ENCODE measurements at places on chromosomes 1 and 21.
A peak's percentile ranks its signal among the peaks of the same experiment; 100 is the strongest.

GRCh38 chr1:229940684-229941083 lies 126.4 kb upstream of the GALNT2 start:
- no peak for ATAC-seq

DNA sequence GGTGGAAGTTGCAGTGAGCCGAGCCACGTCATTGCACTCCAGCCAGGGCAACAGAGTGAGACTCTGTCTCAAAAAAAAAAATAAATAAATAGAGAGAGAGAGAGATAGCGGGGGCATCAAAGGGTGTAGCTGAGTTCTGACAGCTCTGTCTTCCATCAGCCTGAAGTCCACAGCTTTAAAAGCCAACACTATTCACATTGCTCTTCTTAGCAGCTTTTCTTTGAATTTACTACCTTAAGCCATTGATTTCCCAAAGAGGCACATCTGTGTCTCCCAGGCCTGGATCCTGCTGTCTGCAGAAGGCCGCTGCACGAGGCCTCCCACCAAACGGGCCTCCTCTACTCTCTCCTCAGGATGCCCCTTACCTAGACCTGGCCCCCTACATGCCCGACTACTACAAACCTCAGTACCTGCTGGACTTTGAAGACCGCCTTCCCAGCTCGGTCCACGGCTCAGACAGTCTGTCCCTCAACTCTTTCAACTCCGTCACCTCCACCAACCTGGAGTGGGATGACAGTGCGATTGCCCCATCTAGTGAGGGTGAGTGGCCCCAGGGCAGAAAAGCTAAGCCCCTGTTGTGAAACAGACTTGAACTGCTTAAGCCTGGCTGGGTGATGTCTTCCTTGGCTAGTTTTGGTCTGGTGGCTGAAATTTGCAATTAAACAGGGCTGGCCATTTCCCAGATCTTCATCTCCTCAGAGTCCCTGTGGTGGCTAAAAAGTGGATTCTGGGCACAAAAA lies 16.5 kb upstream of the SLC25A34 start:
- no peak for ATAC-seq

DNA sequence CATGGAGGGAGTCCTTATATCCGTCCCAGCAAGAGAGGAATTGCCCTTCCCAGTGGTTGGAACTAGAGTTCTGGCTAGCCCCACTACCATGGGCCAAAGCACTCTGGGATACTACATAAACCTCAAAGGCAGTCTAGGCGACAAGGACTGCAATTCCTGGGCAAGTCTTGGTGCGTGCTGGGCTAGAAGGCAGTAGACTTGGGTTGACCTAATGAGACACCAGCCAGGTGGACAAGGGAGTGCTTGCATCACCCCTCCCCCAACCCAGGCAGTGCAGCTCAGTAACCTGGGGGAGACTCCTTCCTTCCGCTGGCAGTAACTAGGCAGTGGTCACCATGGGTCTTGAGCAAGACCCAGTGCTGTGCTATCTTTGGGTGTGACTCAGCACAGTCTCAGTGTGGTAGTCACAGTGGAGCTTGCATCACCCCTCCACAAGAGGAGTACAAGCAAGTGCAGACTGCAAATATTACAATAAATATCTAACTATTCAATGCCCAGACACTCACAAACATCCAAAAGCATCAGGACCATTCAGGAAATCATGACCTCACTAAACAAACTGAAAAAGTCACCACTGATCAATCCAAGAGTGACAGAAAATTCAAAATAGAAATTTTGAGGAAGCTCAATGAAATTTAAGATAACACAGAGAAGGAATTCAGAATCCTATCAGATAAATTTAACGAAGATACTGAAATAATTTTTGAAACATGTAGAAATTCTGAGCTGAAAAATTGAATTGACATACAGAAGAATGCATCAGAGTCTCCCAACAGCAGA lies 84.7 kb upstream of the LYPLAL1 start:
- ATAC-seq, result no peak

DNA sequence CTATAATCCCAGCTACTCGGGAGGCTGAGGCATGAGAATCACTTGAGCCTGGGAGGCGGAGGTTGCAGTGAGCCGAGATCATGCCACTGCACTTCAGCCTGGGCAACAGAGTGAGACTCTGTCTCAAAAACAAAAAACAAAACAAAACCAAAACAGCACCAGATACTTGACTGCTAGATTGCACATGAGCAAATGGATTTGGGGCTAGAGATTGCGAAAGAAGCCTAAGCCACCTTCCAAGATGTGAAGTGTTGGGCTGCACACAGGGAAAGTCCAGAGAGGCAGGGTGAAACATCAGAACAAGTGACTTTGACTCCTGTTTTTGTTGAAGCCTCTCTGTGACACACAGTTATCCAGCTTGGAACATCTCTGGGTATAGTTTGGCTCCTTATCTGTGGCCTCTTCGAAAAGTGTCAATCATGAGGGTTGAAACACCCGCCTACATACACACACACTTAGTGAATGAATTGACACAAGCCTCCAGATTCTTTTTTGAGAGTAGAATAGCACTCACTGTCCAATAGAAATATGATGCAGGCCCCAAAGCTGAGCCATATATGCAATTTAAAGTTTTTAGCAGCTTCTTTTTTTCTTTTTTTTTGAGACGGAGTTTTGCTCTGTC lies 34.2 kb upstream of the GPR137B start:
- no peak for ATAC-seq

- no peak for ATAC-seq
Observed at GRCh38 chr21:20163167-20163566, 835.0 kb upstream of the NCAM2 start.

GRCh38 chr1:25082216-25082899 lies 149.9 kb downstream of the SYF2 start:
- ATAC-seq, result no peak

DNA sequence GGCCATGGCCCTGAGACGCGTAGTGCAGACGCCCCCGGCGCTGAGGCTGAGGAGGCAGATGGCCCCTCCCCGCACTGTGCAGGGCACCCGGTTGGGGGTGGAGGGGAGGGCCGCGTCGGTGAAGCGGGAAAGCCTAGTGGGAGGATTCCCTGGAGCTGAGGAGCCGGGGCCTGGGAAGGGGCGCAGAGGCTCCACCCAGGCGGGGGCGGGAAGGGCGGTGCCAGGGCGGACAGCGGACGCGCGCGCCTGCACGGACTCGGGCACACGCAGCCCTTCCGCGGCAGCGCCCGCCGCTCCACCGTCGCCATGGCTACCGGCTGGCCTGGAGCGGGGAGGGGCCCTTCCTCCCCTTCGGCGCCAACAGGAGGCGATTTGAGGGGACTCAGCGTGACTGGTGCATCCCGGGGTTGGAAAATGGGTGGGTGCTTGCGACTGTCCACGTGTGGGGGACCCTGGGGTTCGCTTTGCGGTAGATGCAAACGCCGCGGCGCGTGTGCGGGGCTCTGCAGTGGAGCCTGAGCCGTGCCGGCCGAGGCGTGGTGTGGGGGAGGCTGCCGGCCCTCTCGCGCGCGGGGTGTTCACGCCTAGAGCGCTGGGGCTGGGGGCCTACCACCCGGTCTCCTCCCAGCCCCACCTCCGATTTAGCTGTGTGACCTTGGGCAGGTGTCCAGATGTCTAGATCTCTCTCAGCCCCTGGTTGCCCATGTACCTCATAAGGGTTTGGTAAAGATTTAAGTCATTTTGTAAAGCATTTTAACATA lies 35.1 kb downstream of the PTPRF start:
- ATAC-seq, result peak; percentile 91

DNA sequence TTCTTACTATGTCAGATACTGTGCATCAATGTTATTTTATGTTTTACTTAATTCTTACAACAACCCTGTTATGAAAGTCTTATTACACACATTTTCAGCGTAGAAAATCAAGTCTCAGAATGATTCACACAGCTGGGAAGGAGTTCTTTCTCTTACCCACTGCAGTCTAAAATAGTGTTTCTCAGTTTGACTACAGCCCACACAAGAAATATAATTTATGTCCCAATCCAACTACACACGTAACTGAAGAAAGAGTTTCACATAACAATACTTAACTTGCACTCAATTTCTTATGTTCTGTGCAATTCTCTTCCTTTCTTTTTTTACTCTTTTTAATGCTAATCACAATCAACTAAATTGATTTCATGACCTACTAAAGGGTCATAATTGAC lies 252.8 kb upstream of the ADGRL2 start:
- ATAC-seq, result peak; percentile 52

- no peak for ATAC-seq
Observed at GRCh38 chr1:63971557-63971956, 197.7 kb downstream of the ROR1 start.

DNA sequence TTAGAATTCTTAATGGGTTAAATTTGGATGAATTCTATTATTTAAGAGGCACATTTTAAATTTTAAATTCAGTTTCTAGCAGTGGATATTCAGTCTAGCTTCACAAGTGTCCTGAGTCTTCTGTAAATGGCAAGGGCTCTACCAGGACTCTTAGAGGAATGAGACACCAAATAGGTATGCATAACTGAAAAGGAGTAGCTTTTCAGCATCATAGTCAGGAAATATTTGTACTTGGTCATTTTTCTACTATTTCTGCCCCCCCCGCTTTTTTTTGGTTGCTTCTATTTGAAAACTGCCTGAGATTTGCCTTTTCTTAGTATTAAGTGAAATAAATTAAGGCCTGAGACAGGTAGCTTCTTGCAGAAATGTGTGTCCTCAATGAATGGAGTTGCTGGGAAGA lies 80.2 kb downstream of the MAST2 start:
- no peak for ATAC-seq

GRCh38 chr21:18673789-18674188 lies 270.2 kb upstream of the TMPRSS15 start:
- no peak for ATAC-seq

- ATAC-seq, result no peak
Observed at GRCh38 chr1:214420341-214420740, 131.1 kb downstream of the PTPN14 start.

DNA sequence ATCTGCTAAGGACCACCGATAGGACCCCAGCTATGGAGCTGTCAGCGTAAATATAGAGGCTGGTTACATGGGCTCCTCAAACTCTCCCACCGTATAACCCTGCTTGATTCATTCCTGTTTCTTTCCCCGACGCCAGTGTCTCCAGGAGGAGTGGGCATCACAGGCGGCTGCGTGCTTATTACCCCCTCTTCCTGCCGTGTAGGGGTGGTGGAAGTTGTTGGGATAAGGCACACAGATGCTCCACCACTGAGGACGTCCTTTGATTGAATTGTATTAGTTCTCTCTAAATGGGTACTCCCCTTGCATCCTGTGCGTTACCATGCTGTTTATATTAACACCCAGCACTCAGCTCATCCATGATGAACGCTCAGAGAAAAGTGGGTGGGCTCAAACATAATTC lies 104.6 kb downstream of the ZBTB18 start:
- no peak for ATAC-seq

DNA sequence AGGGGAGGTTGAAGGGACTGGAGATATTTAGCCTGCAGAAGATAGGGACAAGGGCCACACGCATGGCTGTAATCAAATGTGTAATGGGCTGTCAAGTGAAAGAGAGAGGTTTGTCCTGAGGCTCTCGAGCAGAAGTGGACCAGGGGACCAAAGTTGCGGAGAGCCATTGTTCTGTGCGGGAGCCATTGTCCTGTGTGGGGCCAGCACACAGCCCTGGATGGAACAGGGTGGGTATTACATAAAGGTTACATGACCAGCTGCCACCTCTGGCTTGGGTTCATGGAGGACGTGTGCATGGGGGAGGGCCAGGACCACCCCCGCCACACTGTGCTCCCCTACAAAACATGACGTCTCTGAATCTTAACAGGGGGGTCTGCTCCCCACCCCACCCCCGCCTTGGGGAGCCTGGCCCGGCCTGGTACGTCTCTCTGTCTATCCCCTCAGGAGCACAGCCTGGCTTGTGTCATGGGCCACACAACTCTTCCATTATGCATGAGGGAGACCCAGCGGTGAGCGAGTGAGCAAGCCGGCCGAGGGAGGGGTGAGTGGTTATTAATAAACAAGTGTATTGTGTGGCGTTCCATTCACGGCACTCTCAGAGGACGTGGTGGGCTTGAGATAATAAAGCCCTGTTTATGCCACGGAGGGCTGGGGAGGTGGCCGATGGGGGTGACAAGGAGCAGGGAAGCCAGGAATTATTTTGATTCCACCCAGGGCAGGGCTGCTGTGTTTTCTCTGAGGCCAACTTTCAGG lies at the start of gene NFASC:
Gene NFASC, plus strand, starts transcription at position 703 of the 753 bp plus-strand sequence. CDS start 73,454 bp downstream, outside the sequence.
- ATAC-seq, result no peak

GRCh38 chr1:23562137-23562876 lies 3.0 kb upstream of the ID3 start:
- ATAC-seq, result no peak

DNA sequence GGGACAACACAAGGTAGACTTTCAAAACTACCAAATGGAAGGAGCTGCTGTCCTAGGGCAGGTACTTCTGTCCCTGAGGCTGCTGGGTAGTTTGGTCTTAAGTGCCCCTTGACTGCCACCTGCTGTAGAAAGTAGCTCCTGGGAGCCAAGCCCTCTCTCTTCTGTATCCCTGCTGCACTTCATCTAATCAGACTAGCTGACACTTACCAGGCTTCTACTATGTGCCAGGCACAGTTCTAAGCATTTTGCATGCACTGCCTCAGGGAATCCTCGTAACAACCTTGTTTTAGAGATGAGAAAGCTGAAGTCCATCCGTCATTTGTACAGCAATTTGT lies 15.9 kb upstream of the SRSF4 start:
- ATAC-seq, result peak; percentile 62

DNA sequence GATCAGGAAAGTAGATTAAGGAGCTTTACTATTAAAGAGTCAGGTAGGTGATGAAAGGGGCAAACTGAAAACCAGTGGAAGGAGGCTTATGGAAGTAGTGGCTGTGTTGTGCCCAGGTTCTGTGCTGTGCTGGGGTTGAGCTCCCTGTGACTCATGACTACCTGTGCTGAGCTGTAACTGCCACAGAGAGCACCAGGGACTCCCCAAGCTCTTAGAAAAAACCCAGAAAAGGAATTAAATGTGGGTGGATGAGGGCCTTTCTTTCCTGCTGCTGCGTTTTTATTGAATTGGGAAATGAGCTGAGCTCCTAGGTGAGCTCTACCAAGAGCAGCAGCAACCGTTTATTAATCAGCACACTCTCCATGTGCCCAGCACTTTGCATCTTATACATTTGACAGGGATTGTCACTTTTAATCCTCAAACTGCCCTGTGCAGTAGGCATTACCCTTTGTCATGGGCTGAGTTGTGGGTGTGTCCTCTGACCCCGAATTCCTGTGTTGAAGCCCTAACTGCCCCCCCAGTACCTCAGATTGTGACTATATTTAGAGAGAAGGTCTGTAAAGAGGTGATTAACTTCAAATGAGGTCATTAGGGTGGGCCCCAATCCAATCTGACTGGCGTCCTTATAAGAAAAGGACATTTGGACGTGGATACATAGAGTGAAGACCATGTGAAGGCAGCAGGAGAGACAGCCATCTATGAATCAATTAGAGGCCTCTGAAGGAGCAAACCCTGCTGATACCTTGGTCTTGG lies 65.4 kb downstream of the AK4 start:
- ATAC-seq, result peak; percentile 93

GRCh38 chr1:162228586-162228985 lies 148.1 kb downstream of the SPATA46 start:
- no peak for ATAC-seq

DNA sequence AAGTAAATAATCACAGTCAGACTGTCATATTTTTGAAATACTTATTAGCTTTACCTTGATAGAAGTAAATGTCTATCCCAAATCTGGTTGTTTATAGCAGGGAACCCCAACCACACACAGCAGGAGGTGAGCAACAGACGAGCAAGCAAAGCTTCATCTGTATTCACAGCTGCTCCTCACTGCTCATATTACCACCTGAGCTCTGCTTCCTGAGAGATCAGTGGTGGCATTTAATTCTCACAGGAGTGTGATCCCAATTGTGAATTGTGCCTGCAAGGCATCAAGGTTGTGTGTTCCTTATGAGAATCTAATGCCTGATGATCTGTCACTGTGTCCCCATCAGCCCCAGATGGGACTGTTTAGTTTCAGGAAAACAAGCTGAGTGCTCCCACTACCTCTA lies 104.3 kb downstream of the GPATCH2 start:
- no peak for ATAC-seq

GRCh38 chr1:212430416-212430815 lies 2.3 kb upstream of the NENF start:
- no peak for ATAC-seq
